Activated CD4-positive, alpha-beta T cell treated with anti-CD3 and anti-CD28 coated beads for 36 hours (primary cell): ENCODE measurements at places on chromosomes 2 and 18.

DNA sequence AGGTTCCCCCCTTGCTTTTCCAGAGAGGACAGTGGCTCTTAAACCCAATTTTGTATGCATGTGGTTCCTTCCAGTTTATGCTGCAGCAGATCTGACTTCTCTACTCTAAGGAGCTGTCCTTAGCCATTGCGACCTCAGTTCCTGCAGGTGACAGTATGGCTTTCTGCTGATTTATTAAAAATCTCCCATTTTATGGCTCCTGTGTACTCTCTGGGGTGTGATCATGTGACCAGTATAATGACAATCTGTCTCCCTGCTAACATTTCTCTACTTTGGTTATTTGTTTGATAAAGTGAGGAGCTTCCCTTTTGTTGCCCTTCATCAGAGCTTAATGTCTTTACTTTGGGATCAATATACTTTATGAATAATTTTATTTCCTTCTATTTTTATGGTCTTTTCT lies 148.7 kb upstream of the VRK2 start:
- no peak overlapping the region for H3K4me3 ChIP-seq
- H3K27me3 ChIP-seq, result peaks cover 5% of the 10 kb centered on the region
- no peaks in the 10 kb centered on the region for H3K36me3 ChIP-seq

DNA sequence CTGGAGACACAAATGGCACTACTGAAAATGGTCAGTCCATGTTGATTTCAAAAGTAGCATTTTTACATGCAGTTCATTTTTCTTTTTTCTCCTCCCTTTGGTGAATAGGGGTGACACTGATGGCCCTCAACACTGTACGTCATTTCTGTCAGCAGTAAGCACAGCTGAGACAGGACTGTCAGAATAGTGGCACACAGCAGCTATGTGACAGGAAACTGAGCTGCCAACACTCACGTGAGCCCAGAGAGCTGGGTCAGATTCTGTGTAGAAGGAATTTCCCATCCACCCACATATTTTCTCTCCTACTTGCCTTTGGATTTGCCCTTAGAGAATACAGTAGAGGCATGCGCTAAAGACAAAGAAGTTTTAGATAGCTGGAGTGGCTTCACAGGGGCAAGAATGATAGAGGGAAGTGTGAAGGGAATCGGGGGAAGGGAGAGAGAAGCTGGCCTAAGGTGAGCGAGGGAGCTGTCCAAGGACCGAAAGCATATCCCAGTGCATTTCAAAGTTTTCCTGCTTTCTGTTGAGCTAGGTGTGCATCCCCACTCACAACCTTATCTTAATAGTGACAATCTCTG lies 476.6 kb downstream of the CNTNAP5 start:
- H3K27me3 ChIP-seq, result no peaks in the 10 kb centered on the region
- no peak overlapping the region for H3K27ac ChIP-seq
- no peak for DNase-seq
- H3K36me3 ChIP-seq, result no peaks in the 10 kb centered on the region
- H3K4me3 ChIP-seq, result no peak overlapping the region
- no peaks in the 10 kb centered on the region for H3K4me1 ChIP-seq

DNA sequence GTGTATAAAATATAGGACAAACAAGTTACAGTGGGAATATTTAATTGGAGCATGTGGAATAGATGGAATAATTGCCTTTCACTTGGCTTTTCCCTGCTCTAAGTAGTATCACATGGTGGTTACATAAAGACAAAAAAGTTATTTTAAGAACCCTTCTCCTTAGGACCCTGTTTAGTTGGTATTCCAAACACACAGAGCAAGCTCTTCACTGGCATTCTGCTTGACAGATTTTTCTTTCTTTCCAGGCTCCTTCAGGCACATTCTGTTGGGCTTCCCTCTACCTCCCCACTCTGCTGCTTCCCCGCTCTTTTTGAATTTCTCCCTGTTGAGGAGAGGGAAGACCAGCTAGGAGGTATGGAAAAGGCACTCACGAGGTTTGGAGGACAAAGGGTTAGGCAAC lies 29.0 kb upstream of the DARS1 start:
- no peaks in the 10 kb centered on the region for H3K27me3 ChIP-seq
- no peak overlapping the region for H3K4me3 ChIP-seq
- DNase-seq, result no peak
- peak overlapping the region; percentile 26 for H3K27ac ChIP-seq

- no peaks in the 10 kb centered on the region for H3K4me1 ChIP-seq
- no peaks in the 10 kb centered on the region for H3K36me3 ChIP-seq
- H3K27ac ChIP-seq, result no peak overlapping the region
- H3K27me3 ChIP-seq, result no peaks in the 10 kb centered on the region
Measured at GRCh38 chr2:128367601-128368359, 49.1 kb upstream of the HS6ST1 start.

- H3K27ac ChIP-seq, result no peak overlapping the region
- H3K4me3 ChIP-seq, result no peak overlapping the region
- no peaks in the 10 kb centered on the region for H3K27me3 ChIP-seq
- H3K36me3 ChIP-seq, result no peaks in the 10 kb centered on the region
- H3K4me1 ChIP-seq, result no peaks in the 10 kb centered on the region
Measured at GRCh38 chr2:129466389-129466788, 513.1 kb upstream of the RAB6C start.
